Gastrocnemius medialis (tissue), 4 donors: ENCODE measurements at places on chromosomes 5 and 9.
A peak's percentile ranks its signal among the peaks of the same experiment; 100 is the strongest.

DNA sequence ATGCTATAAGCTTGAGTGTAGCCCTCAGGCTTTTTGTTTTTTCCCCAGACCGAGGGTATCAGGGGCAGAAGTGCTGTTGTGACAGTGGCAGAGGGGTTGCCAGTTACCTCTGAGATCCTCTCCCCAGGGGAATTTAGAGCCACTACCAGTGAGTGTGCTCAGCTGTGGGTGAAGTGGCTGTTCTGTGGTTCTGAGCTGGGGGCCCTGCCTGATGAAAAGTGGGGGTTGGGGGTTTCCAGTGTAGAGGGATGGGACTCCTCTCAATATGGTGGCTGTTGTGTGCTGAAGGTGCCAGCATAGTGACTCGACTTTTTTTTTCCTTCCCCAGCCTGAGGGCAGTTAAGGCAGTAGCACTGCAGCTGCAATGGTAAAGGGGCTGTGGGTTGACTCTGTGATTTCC lies 506.7 kb downstream of the TMEM232 start:
- DNase-seq: no peak

GRCh38 chr9:114207034-114207810 lies 51.9 kb downstream of the COL27A1 start:
- DNase-seq: peak; percentile 95

- no peak for DNase-seq
Measured at GRCh38 chr5:61504143-61504770, 172.2 kb downstream of the ZSWIM6 start.

GRCh38 chr5:68000805-68001204 lies 214.8 kb upstream of the PIK3R1 start:
- no peak for DNase-seq

DNA sequence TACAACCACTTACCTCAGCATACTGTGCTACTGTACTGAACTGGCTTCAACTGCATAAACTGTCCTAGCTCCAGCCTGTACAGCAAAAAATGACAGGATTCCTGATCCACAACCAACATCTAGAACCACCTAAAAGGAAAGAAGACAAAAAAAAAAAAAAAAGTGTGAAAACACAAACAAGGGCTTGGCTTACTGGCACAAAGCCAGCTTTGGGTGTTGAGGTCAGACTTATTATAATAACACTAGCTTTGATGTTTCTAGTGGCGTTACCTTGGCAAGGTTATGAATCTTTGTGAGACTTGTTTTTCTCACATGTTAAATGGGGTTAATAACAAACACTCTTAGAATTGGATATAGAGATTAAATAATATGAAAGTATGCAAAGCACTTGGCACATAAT lies 148.5 kb upstream of the PUM3 start:
- DNase-seq: no peak

DNA sequence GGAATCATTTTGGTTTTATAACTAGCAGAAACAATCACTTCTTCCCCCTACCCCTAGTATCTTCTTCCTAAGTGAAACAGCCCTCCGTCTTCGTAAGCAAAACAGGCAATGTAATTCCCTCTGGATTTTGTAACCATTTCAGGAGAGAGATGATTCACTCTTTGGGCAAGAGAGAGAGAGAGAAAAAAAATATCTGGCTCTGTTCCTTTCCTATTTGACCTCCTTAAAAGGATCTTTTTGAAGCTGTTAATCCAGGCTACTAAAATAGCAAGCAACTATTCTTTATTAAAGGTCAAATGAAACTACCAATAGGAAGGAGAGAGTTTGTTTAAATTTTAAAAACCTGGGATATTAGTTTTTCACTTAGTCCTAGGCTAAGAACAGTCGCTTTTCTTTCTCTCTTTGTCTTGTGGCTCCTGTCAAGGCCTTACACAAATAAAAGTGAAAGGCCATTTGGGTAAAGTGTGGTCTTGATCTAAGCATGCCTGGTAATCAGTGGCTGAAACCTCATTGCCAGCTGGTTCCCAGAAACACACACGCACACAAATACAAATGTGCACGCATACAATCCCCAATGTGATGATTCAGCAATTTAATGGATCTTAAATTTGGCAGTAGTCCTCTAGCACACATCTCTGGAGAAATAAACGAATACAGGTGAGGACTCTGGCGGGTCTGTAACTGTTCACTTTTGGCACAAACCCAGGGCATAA lies 70.2 kb downstream of the PRUNE2 start:
- DNase-seq: no peak

- DNase-seq: no peak
Measured at GRCh38 chr5:143770450-143770849, 41.5 kb upstream of the HMHB1 start.

GRCh38 chr9:136851941-136852663 lies at the start of gene MAMDC4:
TSS of gene MAMDC4 (plus strand) at chr9:136852346. CDS start at chr9:136852417, 71 bp downstream.
- DNase-seq: no peak

DNA sequence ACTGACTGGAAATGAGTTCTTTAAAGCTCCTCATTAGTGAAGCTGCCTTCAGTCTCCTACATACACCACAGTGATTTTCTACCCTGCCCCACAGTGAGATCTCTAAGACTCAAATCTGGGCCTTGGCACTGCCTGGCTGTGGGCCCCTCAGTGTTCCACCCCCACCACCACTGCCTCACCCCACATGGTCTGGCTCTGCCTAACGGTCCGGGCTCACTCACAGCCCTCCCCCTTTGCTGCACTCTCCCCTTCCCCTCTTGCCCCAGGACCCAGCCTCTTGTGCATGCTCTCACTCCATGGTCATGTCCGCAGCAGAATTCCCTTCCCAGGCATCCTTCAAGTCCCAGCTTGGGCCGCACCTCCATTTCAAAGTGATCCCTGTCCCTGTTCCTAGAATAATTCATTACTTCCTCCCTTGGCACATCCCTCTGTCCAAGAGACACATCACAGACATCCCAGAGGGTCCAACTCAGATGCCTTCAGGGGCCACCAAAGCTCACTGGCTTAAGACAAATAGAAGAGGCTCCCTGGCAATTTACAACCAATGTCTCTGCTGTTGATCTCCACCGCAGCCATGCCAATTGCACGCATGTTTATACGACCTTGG lies 56.7 kb downstream of the HRH2 start:
- no peak for DNase-seq

- no peak for DNase-seq
Measured at GRCh38 chr5:43313854-43314457, 744 bp upstream of the HMGCS1 start.

GRCh38 chr9:110427497-110428104 lies 89.9 kb upstream of the TXNDC8 start:
- no peak for DNase-seq

- no peak for DNase-seq
Measured at GRCh38 chr5:109836280-109836679, 146.6 kb downstream of the MAN2A1 start.

DNA sequence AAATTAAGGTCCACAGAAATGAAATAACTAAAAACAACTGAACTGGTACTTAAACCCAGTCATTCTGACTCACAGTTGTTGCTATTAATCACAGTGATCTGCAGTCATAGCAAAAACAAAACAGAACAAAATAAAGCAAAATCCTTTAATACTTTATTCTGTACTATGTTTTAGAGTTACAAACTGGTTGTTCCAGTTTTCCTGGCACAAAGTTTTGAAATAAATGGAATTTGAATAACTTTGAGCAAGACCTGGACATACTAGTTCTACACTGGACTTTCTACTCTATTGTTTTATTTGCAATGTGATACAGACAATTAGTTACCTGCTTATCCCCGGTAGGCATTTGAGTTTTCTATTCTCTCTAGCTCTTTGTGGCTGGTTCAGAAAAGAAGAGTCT lies 147.9 kb downstream of the DMRT2 start:
- no peak for DNase-seq

GRCh38 chr5:127565586-127566270 lies 48.3 kb downstream of the PRRC1 start:
- no peak for DNase-seq

GRCh38 chr9:117136461-117136860 lies 278.4 kb downstream of the ASTN2 start:
- DNase-seq: no peak

- no peak for DNase-seq
Measured at GRCh38 chr9:104287253-104287878, 193.3 kb downstream of the SMC2 start.

DNA sequence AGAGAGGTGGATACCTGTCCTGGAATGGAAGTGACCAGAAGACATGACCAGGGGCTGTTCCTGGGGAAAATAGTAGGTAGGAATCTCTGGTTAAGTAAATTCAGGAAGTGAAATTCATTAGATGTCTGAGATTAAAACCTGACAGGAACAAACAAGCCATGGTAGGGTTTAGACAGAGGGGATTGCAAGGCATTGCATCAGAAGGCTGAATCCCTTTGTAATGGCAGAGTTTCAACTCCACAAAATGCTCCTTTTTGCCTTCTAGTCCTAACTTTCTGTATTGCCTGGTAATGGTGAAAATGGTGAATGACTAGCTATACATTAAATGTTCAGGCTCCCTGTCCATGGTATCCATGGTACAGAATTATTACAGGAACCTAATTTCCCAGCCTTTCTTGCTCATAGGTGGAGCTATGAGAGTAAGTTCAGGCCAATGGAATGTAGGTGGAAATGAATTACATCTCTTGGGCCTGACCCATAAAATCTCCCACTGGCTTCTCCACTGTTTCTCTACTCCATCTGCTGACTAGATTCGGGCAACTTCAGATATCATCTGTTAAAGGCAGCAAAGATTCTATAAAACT lies 113.4 kb upstream of the CNTLN start:
- DNase-seq: no peak

GRCh38 chr5:19044311-19044710 lies 943.7 kb downstream of the CDH18 start:
- DNase-seq: no peak

DNA sequence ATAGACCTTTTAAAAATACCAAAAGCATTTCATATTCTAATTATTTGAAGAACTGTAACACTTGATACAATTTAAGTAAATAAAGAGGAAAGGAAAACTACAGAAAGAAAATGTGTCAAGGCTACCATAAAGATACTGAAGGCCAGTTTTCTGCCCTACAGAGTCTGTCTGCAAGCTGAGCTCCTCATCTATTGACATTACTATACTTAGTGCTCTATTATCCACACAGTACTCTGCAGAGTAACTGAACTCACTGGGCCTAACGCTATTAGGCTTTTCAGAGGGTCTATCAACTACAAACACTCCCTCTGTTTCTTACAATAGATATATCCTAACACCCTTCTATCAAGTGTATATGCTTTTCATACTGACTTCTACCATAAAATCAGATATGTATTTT lies 57.1 kb upstream of the SUSD1 start:
- DNase-seq: no peak

DNA sequence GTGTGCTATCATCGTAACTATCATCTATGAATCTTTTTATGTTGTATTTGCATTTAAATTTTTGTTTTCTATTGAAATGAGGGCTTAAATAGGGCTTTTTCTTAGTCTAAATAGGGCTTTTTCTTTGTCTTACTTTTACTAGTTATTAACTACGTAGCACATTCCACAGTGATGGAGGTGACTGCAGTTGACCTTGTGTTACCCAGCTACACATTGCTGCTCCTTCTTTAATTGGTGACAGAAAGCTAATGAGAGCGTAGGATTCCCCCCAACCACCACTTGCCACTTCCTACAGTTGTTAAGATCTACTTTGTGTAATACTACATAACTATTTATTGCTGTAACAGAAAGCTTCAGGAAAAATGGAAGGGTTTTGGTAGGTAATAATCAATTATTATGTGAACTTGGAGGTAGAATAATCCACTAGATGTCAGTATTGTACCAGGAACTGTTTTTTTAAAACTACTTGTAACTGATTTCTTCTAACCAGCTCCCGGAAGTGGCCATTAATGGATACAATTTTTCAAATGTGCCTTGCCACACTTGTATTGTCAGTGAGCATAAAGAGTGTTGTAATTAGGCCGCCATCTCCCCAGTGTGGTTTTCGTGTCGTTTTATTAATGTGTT lies 18.0 kb downstream of the MTRR start:
- no peak for DNase-seq

GRCh38 chr9:109297899-109298298 lies 23.0 kb downstream of the EPB41L4B start:
- DNase-seq: no peak

DNA sequence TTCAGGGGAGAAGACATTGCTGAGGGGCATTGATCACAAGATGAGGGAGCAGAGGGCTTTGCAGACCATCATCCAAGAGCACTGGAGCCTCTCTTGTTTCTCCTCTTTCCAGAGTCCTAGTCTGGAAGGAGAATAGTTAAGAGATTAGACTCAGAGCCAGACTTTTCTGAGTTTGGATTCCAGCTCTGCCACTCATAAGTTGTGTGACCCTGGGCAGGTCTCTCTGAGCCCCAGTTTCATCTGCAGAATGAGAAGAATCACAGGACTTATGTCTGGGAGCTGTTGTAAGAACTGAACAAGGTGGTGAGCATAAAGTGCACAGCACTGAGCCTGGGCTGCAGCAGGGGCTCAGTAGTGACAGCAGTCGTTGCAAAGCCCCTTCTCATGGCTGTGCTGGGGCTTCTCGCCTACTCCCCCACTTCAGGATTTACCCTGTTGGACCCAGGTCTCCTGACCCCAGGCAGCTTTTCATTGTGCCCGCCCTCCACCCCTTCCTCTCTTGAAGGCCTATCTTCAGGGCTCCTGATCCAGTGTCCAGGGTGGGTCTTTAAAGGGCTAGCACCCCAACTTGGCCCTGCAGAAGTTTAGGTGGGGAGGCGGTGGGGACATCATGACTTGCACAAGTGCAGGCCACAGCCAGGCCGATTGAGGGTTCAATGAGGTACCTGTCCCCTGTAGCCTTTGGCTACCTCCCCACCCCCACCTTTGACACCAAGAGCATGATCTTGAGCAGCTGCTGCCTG lies 1.5 kb downstream of the SYNPO start:
- DNase-seq: no peak

DNA sequence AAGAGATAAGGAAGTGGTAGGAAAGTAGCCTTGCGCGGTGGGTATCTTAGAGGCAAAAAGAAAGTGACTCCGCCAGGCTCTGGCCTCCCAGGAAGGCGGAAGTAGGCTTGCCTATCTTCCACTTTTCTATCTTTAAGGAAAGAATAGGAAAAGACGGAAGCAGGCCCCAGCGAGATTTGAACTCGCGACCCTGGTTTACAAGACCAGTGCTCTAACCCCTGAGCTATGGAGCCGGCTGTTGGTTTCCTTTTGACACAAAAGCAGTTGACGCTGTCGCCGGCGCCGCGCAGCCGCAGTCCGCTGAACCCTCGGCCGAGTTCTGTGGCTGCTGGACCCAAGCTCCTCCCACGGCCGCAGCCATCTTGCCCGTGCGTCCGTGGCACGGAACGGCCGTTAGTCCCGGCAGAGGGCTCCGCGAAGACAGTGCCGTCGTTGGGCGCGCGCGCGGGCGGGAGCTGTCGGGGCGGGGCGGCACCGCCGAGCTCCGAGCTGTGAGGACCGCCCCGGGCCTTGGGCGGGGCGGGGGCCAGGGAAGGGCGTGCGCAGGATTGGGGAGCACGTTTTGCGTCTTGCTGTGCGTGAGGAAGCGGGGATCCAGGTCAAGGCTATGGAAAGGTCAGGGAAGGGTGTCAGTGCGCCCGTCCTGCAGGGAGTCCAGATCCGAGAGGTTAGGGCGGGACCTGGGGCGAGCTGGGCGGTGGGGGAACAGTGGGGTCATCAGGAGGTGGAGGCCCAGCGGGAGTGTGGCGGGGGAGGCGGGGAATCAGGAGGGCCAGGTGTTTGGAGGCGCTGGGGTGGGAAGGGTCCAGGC lies 13.3 kb downstream of the TRIM7 start:
- DNase-seq: peak; percentile 90

GRCh38 chr5:139390639-139391569 lies 1.2 kb upstream of the MZB1 start:
- DNase-seq: peak; percentile 81

GRCh38 chr5:140547508-140548299 lies at the start of gene EIF4EBP3:
TSS of gene EIF4EBP3 (plus strand) at chr5:140547662. CDS start at chr5:140547738, 76 bp downstream.
- peak; percentile 96 for DNase-seq

- no peak for DNase-seq
Measured at GRCh38 chr5:74174366-74174765, 466.2 kb downstream of the ENC1 start.

- DNase-seq: no peak
Measured at GRCh38 chr5:40479939-40480338, 199.8 kb upstream of the PTGER4 start.
